Kidney epithelial cell (primary cell): ENCODE measurements at places on chromosomes 3 and 15.

DNA sequence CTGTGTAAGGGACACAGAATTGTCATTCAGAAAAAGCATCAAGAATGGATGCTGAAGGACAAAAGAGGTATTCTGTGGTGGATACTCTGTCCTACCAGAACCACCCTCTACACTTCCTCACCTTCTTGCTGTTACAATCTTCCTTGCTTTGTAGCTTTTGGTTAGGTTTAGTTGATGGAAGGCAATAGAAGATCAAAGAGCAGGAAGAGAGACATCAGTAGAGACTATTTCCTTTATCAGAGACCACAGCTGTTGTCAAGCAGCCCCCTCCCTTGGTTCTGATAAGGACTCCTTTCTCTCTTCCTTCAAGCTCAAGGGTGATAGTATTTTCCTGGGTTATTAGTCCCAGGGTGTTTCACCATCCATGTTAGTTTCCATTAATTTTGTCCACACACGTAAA lies 84.7 kb upstream of the ALCAM start:
- no peak for DNase-seq

- DNase-seq, result no peak
Observed at GRCh38 chr15:68229386-68230156, at the start of gene CLN6. CLN6 (minus strand) TSS chr15:68229728; CDS start chr15:68229584, 144 bp downstream.

DNA sequence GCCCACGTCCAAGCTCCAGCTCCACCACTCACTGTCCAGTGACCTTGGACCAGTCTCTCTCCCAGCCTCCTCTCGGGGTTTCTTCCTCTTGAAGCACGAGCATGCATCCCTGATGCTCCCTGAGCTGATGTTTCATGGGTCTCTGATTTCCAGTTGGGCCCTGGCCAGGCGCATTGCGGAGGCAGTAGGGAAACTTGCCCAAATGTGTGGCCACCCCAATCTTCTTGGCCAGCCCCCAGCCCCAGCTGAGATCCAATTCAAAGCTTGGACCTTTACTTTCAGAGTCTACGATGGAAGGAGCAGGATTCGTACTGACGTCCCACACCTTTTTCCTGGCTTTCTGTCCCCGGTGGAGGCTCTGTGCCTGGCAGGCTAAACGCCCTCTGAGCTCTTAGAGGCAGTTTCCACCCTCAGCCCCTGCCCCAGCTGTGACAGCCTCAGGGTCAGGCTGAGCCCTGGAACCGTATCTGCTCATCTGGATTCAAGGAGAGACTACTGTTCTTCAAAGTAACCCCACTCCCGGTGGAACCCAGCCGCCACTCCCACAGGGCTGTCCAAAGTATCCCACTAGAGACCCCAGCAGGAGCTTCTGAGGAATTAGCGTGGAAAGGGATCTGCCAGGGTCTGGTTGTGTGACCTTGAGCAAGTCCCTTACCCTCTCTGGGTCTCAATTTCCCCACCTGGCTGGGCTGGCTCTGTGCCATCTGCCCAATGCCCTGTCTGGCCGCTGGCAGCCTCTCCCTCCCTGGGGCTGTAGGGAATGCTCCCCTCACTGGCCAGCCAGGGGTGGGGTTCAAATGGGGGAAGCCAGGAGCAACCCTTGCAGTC lies 37.4 kb downstream of the CPN2 start:
- no peak for DNase-seq

GRCh38 chr15:61243983-61244593 lies 15.0 kb upstream of the RORA start:
- DNase-seq, result no peak
